ENCODE measurements at places on chromosomes 1 and 21.

GRCh38 chr1:220370041-220370700, 97.9 kb upstream of the RAB3GAP2 start:
- no peak for DNase-seq

DNA sequence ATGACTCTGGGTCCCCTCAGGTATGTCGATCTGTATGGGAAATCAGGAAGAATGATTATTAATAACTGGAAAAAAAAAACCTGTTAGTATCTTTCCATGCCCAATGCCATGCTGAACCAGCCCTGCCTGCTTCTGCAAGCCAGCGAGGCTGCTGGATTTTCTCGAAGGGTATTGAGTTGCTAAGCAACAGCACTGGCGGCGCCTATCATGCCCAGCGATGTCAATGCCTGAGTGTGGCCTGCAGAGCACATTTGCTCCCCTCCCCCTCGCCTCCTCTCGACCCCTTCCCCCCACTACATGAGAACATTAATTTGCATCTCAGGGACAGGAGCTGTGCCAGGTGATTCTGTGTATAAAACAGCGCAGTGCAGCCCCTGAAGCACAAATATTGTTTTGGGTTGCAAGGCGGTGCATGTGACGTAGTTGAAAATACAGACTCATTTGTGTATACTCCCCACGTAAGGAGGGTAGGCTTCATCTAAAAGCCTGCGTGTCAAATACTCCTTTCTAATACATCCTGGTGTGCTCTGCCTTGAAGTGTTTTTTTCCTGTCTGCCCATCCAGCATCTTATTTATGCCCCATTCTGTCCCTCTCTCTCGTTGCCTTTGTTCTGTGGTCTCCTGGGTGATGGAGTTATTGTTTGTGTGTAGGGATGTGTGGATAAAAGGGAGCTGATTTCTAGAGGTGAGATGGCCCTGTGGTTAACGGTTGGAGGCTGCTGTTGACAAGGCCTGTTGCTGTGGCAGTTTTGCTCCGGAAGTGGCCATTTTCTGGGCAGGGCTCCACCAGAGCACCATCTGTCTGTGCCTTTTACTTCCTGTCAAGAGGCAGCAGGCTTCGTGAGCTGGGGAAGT, 32.7 kb upstream of the ATP5PO start:
- no peak for DNase-seq

GRCh38 chr1:54998677-54999076, at the start of gene BSND:
Gene BSND (plus strand): TSS chr1:54998933. CDS start chr1:54999187, 254 bp downstream.
- no peak for DNase-seq

DNA sequence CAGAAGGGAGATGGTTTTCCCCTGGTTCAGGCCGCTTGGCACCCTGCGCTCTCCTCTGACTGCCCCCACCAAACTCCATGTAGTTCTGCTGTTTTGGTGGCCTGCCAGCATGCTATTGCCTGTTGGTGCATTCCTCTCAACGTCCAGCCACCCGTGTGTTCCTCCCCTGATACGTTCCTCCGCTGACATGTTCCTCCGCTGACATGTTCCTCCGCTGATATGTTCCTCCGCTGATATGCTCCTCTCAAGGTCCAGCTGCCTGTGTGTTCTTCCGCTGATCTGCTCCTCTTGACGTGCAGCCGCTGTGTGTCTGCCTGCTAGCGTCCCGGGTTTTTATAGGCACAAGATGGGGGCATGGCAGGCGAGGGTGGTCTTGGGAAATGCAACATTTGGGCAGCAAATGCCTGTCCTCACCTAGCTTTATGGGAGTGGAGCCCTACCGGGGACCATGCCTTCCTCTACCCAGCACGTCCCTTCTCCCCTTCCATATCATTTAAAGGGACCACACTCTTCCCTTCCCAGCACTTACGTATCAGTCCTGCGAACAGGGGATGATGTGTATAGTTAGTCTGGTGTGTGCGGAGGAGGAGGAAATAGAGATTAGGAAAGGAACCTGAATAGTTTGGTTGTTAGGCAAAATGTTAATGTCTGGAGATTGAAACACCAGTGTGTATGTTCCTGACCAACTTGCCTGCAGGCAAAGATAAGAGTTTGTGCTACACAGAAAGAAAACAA, 40.6 kb upstream of the PLA2G5 start:
- no peak for DNase-seq

DNA sequence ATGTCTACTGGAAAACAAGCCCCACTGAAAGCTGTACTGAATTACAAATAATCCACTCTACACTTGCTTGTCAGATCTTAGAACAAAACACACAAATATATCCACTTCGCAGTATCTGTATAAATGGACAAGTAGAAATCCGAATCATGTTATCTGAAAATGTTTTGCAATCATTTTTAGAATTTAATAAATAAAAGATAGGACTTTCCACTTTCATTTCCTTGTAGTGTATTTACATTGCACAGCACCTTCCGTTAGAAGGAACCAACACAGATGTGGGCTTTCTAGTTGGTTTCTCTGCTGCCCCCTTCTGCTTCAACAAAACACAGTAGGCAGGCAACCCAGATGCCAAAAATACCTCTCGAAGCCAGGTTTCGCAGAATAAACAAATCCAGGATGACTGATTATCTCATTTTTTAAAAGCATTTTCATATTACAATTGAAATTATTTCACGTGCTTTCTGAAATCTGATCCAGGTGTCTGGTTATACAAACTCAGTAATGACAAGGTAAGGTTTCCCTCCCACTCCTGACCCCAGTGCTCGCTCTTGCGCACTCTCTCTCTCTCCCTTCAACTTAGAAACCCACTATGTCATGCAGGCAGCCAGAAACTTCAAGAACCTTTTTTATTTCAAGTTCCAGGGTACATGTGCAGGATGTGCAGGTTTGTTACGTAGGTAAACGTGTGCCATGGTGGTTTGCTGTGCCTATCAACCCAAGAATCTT, 389.9 kb downstream of the SMYD3 start:
- DNase-seq, result no peak

DNA sequence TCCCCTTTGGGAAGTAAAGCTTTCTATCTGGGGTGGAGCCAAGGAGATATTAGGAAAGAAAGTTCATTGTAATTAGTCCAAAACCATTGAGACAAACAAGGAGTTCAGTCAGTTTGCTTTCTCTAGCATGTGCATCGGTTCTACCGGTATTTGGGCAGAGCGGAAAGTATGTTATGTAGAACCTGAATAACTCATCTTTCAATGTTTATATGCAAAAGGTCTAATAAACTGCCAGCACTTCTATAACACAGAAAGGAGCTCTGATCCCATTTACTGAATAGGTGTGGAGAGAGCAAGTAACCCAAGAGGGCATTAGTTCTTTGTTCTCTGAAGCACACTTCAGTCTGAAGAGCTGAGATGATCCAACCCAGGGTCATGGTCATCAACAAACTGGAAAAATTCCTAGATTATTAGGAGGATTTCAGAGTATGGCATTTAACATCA, 3.5 kb downstream of the TGFB2 start:
- no peak for DNase-seq

DNA sequence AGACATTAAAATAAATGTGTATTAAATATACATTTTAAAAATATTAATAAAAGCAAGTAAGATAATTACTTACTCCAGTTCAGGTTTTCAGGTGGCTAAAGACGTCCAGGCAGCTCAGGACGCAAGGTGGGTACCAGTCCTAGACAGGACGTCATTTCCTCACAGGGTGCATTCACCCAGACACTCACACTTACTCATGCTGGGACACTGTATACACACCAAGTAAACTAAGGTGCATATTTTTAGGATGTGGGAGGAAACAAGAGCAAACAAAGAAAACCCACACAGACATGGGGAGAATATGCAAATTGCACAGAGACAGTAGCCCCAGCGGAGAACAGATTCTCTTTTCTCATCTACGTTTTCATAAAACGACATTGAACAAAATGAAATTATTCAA, 457.9 kb downstream of the BRINP3 start:
- no peak for DNase-seq

DNA sequence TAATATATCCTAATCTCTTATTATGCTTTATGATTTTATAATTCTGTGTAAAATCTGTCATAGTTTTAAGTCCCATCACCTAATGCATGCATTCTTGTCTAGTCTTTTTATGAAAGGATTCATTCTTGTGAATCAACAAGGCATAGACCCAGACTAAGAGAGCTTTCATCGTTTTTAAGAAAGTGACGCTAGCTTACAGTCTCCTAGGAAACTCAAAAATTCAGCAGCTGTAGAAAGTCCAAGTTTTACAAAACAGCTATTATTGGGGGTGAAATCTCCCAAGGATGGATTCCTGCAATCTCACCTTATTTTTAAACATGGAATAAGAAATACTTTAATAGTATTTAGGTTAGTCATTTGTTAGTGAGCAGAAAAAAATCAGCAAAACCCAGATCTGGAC, 104.7 kb downstream of the NCAM2 start:
- DNase-seq, result no peak
